Renal pelvis (tissue), 12 donors: ENCODE measurements at places on chromosomes 13 and 19.
A peak's percentile ranks its signal among the peaks of the same experiment; 100 is the strongest.

- no peak for DNase-seq
Observed at GRCh38 chr13:85427416-85427815, 371.8 kb downstream of the SLITRK6 start.

GRCh38 chr19:15288146-15288963 lies 44.0 kb downstream of the BRD4 start:
- DNase-seq = peak; percentile 49

DNA sequence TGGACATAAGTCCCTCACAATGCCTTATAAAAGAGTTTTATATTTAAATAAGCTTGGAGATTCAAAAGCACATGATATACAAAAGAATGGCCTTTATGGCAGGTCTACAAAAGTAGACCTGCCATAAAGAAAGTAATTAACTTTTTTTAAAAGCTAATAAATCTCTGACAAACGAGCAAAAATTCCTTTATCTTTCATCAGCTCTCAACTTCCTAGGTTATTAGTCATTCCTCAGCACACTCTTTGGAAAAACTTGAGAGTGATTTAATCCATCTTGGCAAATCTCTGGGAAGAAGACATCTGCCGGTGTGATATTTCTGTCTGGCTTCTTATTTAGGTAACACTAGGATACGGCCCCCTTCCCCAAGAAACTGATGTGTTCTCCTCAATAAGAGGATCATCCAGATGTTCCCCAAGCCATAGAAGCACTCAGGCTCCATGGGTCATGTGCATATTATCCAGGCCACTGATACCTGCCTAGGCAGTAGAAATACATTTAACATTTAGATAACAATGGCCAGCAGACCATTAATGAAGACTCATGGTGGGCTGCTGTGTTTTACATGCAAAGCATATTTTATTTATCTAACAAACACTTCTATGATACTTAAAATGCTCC lies 372.7 kb downstream of the LIG4 start:
- DNase-seq = no peak

DNA sequence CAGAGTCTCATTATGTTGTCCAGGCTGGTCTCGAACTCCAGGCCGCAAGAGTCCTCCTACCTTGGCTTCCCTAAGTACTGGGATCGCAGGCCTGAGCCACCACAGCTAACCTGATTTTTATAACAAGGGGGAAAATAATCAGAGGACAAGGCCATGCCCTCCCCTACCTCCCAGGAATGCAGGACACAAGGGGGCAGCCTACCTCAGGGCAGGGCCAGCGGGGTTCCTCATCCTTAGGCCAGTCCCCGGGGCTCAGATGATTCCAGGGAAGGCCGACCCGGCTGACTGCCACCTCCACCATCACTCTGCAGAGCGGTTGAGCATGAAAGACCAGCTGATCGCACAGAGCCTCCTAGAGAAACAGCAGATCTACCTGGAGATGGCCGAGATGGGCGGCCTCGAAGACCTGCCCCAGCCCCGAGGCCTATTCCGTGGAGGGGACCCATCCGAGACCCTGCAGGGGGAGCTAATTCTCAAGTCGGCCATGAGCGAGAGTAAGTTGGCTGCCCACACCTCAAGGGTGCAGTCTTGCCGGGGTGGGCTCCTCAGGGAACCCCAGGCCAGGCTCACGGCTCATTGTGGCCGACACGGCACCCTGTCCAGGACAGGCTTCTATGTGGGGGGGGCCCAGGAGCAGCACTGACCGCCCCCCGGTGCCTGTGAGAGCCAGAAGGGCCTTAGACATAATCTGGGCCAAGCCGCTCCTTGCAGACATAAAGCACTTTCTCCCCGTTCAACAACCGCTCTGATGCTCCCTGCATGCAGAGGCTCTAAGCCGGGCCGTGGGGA lies 26.8 kb downstream of the PEX11G start:
- no peak for DNase-seq

- no peak for DNase-seq
Observed at GRCh38 chr19:22807061-22807835, 23.3 kb upstream of the ZNF99 start.

DNA sequence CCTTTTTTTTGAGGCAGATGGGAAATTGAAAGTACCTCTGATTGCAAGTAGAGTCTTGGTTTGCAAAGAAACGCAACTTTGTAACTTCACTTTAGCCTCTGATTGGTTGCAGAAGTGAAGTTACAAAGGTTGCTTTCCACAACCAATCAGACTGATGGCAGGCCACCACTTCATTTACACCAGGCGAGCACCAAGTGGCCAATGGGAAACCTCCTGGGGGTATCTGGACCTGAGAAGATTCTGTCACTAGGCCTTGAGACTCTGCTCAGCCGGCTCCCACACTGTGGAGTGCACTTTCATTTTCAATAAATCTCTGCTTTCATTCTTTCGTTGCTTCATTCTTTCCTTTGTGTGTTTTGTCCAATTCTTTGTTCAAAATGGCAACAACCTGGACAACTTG lies 19.1 kb downstream of the PEPD start:
- no peak for DNase-seq

- DNase-seq = no peak
Observed at GRCh38 chr13:112325920-112326645, 50.1 kb upstream of the SPACA7 start.

DNA sequence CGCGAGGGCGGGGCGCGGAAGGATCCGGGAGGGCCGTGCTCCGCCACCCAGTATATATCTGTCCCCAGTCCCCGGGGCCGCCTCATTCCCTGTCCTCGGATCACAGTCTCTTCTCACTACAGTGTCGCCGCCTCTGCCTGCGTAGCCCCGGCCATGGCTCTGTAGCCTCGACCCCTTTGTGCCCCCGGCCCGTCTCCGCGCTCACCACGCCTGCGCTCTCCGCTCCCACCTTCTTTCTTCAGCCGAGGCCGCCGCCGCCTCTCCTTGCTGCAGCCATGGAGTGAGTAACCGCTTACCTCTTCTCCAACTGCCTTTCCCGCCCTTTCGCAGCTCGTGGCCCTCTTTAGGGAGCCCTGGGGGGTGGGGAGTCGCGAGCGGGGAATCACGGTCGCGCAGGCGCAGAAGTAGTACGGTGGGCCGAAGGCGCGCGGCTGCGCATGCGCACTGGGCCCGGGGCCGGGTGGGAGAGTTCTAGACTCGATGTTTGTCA lies at the start of the genes ATF5 and NUP62:
TSS of gene ATF5 (plus strand) at position 85 of the 490 bp plus-strand sequence. CDS start 1,646 bp downstream, outside the sequence.
TSS of gene NUP62 (minus strand) at position 384 of the 490 bp plus-strand sequence. CDS start 19,697 bp downstream, outside the sequence.
- DNase-seq = no peak

DNA sequence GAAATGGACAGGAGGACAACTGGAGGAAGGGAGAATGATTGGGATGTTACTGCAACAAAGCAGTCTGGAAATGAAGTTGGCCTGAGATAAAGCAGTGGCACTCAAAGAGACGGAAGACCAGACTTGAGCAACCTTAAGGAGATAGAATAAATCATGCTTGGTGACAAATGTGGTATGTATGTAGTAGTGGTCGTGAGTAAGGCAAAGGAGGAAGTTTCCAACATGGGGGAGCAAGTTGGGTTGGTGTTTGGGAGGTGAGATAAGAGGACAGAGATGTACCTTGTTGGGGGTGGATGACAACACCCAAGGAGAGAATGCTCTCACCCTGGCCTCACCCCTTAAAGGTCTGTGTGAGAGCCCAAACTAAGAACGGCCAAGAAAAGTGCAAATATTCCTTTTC lies 420.5 kb downstream of the DIAPH3 start:
- no peak for DNase-seq

- no peak for DNase-seq
Observed at GRCh38 chr19:34269081-34269480, 14.7 kb downstream of the GARRE1 start.

- DNase-seq = peak; percentile 62
Observed at GRCh38 chr19:42143341-42144234, 11.3 kb upstream of the POU2F2 start.

DNA sequence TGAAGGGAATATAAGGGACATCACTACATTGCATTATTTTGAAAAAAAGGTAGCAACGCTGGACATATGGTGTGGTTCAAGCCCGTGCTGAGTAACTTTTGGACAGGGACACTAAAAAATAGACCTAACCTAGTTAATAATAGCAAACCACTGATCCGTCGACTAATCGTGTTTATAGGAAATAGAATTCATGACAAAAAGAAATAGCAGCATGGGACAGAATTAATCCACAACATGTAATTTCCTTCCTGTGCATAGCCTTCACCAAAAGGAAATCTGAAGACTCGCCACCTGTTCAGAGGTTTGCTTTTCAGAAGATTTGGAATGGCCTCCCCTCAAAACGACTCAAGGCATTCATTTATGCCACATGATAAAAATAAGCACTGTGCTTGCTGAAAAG lies 128.7 kb downstream of the FGF14 start:
- DNase-seq = no peak

GRCh38 chr13:33125821-33126570 lies 109.8 kb downstream of the KL start:
- DNase-seq = no peak

GRCh38 chr13:51697181-51697580 lies 106.8 kb downstream of the DHRS12 start:
- DNase-seq = no peak

GRCh38 chr19:35041548-35042055 lies at the start of gene HPN:
Gene HPN (plus strand): TSS chr19:35041721. CDS start chr19:35042507, 786 bp downstream.
- no peak for DNase-seq

- DNase-seq = no peak
Observed at GRCh38 chr13:113060557-113061270, 44.9 kb upstream of the F7 start.

GRCh38 chr13:102721800-102722231 lies 27.0 kb upstream of the METTL21C start:
- DNase-seq = no peak

DNA sequence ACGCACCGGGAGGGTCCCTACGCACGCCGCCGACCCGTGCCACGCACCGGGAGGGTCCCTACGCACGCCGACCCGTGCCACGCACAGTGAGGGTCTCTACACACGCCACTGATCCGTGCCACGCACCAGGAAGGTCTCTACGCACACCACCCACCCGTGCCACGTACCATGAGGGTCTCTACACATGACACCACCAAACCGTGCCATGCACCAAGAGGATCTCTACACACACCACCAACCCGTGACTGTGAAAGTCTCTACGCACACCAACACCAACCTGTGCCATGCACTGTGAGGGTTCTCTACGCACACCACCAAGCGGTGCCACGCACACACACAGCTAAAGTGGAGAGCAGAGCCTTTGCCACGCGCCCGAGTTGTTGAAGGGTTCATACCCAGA lies 16.7 kb downstream of the ZNF787 start:
- no peak for DNase-seq

DNA sequence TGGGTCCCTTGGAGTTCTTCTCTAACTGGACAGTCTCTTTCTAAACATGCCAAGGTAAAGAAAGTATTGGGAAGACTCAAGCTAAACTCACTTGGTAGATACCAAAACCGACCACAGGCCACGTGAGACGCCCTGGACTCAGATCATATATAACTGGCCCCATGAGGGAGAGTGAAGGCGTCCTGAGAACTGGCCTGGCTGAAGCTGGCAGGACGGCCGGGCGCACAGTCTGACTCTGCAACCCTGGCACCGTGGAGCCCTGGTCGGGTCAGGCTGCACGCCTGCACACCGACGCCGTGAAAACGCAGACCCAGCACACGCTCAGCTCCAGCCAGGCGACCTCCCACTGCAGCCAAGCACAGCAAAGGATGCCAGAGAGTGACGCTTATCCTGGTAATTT lies 122.5 kb upstream of the SPACA7 start:
- no peak for DNase-seq

DNA sequence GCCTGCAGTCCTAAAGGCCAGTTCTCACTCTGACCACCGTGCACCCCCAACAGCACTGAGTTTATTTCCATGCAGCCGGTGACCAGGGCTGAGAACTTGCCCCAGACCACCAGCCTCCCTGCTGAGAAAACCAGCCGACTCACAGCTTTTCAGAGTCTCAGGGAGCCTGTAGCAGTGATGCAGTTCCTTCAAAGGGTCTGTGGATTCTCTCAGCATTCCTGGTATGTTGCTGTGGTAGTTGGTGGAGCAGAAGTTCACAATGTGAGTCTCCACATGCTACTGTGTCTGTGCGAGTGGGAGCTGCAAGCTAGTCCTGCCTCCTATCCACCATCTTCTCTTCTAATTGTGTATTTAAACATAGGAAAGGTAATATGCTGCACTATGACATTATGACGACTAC lies 254.9 kb upstream of the KLF12 start:
- DNase-seq = no peak

- DNase-seq = no peak
Observed at GRCh38 chr13:38421590-38422560, 72.2 kb downstream of the UFM1 start.

- no peak for DNase-seq
Observed at GRCh38 chr13:35225582-35225981, 250.9 kb downstream of the MAB21L1 start.

DNA sequence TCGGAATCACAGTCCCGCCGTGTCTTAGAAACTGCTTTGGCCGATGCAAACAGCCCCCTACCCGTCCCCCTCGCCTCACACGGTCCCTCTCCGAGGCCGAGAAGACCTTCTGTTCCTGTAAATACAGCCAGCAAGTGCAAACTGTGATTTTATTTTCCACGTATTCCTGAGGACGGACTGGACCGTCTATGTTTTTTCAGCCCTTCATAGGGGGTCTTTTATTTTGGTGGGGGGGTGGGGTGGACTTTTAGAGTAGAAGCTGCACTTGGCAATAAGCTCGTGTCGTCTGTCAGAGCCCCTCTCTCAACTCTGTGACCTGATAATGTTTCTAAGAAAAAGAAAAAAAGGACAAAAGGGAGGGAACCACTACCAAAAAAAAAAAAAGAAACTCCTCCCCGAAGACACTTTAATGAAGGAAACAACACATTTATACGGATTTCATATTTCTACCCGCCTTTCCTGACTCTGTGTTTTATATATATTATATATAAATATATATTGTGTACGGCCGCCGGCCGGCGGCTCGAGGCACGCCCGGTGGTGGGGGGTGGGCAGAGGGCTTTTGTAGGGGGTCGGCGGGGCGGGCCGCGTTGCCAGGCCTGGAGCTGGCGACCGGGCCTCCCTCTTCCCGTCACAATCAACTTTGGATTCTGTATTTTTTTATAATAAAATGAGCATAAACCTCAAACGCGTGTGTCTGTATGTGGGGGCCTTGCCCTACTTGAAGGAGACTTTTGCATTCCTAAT lies 15.2 kb downstream of the EFNA2 start:
- no peak for DNase-seq

GRCh38 chr13:81682081-81682630 lies 1341.2 kb upstream of the SPRY2 start:
- DNase-seq = no peak

DNA sequence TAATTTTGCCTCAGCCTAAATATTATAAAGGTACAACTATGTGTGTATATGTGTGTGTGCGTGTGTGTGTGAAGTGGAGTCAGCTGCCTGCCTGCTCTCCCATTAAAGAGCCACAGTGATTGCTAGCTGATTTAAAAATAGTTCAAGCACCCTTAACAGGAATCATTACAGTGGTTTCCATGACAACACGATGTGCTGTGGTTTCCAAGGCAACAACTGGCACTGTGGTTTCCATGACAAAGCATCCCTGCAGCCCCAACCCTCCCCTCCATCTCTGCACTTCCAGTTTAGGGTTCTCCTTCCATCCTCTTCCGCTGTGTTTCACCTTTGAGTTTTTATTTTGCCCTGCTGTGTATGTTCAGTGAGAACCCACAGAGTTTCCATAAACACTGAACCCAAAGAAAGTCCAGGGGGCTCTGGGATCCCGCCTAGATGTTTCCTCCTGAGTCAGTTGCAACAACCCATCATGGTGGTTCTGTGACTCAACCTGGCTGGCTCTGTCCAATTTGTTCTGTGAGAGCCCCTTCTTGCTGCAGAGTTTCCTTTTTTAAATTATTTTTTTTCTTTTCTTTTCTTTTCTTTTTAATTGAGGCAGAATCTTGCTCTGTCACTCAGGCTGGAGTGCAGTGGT lies 7.1 kb upstream of the PNMA8A start:
- DNase-seq = no peak

GRCh38 chr13:64078025-64078424 lies 2662.4 kb upstream of the PCDH20 start:
- DNase-seq = no peak
